ENCODE measurements at places on chromosomes 11 and 22. TPM values are rescaled to one million over a fixed set of nuclear protein-coding genes. Genes with fewer than 3 reads are reported as not detected.

WBP2NL gene
- 0.19 TPM for total RNA-seq

DNA sequence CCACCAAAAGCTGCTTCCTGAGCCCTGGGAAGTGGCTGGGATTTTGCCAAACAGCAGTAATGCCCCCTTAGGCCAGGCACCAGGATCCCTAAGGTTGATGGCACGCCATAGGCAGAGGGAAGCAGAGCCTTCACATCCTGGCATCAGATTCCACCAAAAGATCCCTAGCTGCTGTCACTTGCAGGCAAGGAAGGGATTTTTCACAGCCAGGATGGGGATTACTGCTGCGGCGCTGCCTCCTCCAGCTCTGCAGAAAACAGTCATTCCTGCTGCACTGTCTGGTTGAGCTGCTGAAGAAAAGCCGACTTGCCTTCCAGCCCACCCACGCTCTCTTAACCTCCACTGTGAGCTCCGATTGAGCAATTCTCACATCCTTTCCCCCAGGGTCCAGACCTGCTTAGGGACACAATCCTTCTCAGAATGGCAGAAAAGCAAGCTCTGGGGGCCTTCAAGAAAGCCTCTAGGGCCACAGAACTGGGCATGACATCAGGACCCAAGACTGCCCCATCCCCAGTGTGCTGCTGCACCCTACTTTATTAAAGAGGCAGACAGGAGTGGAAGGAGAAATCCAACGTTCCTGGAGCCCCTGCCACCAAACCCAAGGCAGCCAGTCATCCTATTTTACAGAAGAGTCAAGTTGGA lies 19.9 kb downstream of the SYN3 start:
- DNase-seq, result peak; percentile 39

DNA sequence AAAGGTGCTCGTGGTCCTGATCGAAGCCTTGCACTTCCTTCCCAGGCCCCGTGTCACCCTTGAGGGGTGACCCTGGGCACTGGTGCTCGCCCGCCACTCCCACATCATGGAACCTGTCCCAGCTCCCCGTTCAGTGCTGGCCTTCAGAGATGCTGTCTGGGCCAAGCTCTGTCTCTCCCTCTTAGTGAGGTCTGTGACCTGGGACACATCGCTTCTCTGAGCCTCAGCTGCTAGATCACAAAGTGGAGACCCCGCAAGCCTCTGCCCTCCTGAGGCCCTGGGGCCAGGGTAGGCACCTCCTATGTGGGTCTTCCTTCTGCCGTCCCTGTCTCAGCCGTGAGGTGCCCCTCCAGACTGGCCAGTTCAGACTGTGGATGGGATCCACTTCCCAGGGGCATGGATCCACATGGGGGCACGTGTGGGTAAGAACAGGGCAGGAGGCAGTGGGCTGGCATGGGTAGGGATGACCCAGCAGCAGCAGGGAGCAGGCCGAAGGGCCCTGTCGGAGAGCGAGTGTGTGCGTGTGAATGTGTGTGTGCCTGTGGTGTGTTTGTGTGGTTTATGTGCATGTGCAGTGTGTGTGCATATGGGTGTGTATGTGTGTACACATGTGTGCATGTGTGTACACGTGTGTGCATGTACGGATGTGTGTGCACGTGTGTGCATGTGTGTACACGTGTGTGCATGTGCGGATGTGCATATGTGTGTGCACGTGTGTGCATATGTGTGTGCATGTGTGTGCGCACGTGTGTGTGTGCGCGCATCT lies 1073.7 kb downstream of the BRD1 start:
- DNase-seq, result no peak

DNA sequence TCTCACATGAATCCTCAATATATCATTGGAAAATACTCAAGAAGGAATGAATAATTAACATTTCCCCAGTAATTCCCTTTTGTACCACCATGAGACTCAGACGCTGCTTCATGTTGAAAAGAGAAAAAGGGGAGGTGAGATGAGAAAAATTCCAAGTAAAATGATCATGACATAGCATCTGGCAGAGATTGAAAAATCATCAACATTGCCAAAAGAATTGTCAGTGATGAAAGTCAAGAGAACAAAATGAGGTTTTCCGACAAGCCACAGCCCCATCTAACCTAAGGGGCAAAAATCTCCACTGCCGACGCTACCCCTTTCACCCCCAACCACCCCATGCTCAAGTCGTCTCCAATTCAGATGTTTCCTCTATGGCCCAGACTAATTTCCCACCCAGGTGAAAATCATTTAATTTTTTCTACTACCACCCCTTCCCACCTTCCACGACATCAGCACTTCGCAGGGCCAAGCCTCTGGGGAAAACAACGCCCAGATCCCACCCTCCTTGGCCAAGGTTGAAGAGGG lies 1.2 kb downstream of the RAB6A start:
- peak; percentile 32 for DNase-seq

GRCh38 chr11:9646324-9646723 lies 17.6 kb upstream of the SWAP70 start:
- no peak for DNase-seq

DNA sequence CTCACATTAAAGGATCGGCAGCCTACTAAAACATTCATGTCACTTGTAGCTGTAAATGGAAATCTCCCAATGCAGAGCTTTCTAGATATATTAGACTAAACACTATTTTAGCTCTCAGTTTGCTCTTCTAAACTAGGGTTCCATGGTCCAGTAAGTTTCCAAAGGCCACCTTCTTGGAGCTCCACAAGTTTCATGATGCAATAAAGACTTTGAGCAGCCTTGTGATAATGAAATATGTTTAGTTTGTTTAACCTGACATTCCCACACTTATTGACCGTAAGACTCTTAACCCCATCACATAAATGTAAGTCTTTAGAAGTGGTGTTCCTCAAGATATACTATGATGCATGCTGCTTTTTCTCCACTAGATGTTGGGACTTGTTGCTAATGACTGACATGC lies 87.7 kb downstream of the TRIM44 start:
- no peak for DNase-seq

GRCh38 chr11:74948546-74948897 lies 369 bp downstream of the XRRA1 start:
- DNase-seq, result peak; percentile 45

DNA sequence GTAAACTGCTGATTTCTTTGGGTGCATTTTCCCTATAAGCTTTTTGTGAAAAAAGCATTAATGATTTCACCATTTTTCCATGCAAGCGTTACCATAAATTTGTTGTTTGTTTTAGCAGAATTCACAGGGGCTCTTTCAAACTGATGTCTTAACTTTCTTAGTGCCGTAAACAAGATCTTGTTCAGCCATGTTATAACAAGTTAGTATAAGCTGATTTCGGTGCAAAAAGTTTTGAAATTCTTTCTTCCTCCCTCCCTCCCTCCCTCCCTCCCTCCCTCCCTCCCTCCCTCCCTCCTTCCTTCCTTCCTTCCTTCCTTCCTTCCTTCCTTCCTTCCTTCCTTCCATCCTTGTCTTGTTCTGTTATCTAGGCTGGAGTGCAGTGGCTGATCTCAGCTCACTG lies 71.7 kb upstream of the CHORDC1 start:
- no peak for DNase-seq

DNA sequence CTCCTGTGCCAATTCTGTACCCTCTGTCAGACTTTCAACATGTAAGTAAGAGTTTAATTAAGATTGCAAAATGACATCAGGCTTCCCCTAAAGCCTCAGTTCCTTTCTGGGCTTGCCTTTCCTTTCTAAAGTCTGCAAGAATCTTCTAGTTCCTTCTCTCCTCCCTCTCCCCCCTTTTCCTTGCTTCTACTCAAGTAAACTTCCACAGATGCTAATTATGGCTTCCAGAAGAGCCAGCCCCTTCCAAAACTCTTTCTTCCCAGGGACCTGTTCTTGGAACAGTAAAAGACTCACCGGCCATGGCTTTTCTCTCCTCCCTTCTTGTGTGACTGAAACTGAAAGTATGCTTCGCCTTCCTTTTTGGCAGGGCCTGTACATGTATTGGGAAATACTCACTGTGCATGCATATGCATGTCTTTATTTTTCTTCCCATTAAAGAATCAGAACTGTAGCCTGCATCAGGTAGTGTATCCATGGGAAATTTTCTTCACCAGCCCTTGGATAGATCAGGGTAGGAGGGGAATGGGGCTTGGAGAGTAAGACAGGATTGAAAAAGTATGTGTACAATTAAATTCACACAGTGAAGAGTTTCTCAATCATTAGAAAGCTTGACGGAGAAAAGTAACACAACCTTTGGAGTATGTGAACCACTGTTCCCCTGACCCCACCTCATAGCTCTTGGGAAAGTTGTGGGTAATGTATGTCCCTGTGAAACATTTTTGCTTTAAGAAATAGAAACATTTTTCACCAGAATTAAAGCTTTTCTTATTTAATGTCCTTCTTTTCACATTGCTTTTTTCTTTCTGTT lies at the start of gene CASP1:
Gene CASP1 (minus strand): TSS at position 332 of the 808 bp plus-strand sequence. CDS start 31 bp downstream, at position 301.
- DNase-seq, result peak; percentile 33

DNA sequence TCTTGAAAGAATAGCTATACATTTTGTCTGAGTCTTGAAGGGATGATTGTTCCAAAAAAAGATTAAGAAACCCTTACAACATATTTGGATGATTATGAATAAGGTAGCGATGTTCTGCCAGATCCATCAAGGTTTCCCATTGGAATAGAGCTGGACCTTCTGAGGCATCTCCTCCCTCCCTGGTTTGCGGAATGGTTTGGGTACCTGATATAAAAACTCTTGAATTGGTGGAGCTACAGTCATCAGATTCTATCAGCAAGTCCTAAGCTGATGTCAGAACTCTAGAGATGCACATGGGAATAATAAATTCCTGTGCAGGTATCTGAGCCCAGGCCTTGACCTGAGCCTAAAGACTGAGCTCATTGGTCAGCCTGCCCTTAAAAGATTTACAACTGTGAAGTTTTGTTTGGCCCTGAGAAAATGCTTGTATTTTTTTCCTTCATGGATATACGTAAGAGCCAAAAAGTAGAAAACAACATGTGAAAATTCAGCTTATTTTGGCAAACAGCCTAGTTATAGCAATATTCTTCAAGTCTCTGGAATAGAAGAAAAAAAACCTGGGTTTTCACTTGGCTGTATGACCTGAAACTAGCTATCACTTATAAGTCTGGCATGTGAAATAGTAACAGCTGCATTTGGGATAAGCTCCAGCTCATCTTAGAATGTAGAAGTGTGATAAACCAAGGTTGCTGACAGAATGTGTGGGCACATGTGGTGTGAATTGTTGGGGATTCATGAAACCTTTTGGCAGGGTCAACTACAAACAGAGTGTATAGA lies 265.7 kb upstream of the CTSC start:
- no peak for DNase-seq

All from SK-MEL-5 (cell line).